Fibroblast of skin of right quadriceps (primary cell): ENCODE measurements at places on chromosomes 4 and X.

- no peak for DNase-seq
These were observed 168.8 kb upstream of the ZFP42 start for GRCh38 chr4:187826725-187827124.

GRCh38 chr4:73662709-73663546 is 42.7 kb upstream of the RASSF6 start:
- peak; percentile 73 for DNase-seq

GRCh38 chr4:148782284-148782683 is 340.1 kb upstream of the NR3C2 start:
- DNase-seq, result no peak

GRCh38 chrX:31212856-31213748 is 141.3 kb upstream of the FTHL17 start:
- no peak for DNase-seq

DNA sequence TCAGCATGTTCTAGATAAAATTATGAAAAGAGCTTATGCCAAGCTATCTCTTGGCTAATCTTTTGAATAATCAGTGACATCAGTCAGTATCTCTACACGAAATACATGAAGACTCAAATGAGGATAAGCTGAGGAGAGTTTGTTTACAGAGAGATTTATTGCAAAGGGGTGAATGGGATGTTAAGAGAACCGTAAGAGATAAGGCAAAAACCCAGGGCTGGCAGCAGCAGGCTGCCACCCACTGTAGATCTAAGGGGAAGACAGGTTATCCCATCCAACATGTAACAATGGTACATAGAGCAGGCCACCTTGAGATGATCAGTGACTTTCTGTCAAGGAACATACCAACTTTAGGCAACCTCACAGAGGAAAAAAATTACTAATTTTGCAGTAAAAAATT is 432.1 kb upstream of the NR3C2 start:
- no peak for DNase-seq

DNA sequence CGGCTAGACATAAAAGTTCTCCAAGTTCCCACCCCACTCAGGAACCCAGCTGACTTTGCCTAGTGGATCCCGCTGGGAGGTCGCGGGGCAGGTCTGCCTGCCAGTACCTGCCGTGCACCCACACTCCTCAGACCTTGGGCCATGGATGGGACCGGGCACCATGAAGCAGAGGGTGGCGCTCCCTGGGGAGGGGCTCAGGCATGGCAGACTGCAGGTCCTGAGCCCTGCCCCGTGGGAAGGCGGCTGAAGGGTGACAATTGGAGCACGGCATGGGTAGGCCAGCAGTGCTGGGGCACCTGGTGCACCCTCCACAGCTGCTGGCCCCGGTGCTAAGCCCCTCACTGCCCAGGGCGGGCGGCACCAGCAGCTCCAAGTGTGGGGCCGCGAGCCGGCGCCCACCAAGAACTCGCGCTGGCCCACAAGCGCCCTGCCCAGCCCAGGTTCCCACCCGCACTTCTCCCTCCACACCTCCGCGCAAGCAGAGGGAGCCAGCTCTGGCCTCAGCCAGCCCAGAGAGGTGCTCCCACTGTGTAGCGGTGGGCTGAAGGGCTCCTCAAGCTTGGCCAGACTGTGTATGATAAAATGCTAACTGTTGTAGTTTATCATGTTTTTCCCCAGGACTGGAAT is 63.1 kb downstream of the UGT2A2 start:
- no peak for DNase-seq

DNA sequence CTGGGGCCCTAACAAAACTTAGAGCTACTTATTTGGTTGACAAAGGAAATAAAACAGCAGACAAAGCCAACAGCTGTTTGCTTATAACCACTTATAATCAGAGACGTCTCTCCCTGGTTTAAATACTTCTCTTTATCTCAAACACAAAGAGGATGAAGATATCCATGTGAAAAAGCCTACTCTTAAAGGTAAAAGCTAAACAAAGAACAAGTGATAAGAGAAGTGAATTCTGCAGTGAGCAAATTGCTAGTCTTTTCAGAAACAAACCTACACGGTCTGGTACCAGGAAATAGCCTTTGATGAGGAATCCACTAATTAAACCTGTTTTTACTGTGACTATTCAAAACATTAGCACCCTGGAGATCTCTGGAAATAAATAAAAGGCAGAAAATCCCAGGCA is 46.7 kb downstream of the GRIA3 start:
- DNase-seq, result no peak

GRCh38 chr4:48949086-48949485 is 37.0 kb upstream of the CWH43 start:
- DNase-seq, result no peak

DNA sequence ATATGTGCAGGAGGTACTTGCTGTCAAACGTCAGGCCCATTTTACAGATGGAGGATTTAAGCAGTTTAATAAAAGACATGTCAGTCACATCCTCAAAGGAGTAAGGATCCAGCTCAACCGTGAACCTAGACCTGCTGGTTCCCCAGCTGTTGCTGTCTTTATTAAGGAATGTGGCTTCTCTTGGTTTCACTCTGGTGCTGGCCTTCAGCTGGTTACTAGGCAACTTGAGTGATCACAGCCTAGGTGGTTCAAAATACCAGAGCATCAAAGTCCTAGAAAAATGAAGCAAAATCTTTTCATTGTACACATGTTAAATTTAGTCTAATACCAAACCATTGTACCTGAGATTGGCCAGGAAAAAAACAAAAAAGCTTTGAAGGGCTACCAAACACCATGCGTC is 32.7 kb upstream of the GLRA2 start:
- peak; percentile 2 for DNase-seq

GRCh38 chr4:99763635-99764101 is 53.0 kb upstream of the DAPP1 start:
- DNase-seq, result peak; percentile 54
